ENCODE measurements at places on chromosomes 3 and 15.

DNA sequence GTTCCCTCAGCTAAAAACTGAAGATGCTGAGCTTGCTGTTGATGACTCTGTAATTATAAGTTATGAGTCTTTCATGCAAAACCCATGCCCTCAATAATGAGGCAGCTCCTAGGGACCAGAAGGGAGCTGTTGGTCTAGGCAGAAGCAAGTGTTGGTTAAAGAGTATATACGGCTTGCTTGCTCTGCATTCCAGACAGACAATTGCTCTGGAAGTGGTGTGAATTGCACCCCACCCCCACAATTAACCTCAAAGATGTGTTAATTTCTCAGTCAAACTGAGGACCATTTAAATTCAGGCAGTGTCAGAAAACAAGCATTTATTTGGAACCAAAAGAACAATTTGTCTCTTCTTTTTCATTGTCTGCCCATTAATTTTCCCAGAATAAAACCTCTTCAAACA is 163.5 kb upstream of the EOMES start:
- DNase-seq = no peak

- DNase-seq = no peak
Measured at GRCh38 chr3:37687966-37688365, 173.7 kb upstream of the CTDSPL start.

DNA sequence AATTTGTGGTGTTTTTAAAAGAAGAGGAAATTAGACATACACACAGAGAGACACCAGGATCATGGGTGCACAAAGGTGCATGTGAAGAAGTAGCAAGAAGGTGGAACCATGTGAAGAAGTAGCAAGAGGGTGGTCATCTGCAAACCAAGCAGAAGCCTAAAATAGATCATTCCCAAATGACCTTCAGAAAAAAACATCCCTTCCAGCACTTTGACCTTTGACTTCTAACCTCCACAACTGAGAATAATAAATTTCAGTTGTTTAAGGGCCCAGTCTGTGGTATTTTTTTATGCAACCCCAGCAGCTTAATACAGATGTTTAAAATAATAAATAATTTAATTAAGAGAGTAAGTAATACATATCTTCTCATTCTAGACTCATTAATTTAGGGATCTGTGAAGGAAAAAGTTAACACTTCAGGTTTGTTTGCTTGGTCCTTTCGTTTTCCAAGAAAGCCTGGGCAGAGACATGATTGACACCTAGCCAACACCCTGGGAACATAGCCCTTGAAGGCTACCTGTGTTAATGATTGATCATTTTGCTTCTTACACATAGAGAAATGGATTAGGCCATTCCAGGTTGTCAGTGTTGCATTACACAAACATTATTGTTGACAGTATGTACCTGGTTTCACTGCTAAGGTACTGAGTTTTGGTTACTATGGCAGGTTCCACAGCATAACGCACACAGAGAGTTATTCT is 1331.2 kb upstream of the GBE1 start:
- no peak for DNase-seq

GRCh38 chr3:55554634-55555425 is 67.7 kb upstream of the WNT5A start:
- DNase-seq = no peak

- DNase-seq = no peak
Measured at GRCh38 chr3:133491481-133492059, 81.9 kb upstream of the CDV3 start.
